PC-3 (cell line): ENCODE measurements at places on chromosomes 7 and 10. TPM values are rescaled to one million over a fixed set of nuclear protein-coding genes. Genes with fewer than 3 reads are reported as not detected.

DNA sequence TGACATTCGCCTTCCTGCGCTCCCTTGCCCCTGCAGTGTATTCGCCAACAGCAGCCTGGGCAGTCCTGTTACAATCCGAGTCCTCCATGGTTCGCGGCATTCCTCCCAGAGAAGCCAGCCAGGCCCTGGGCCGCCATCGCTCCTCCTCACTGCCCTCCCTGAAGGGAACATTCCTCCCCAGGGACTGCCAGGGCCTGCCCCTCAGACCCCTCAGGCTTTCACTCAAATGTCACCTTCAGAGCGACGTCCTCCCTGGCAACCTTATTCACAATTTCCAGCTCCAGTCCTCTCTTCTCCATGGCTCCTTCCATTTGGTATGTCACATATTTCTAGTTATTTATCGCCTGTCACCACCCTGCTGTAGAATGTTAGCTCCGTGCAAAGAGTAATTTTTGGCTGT is 17.4 kb downstream of the ADAMTS14 start:
- no peaks in the 10 kb centered on the region for H3K27me3 ChIP-seq
- no peak overlapping the region for H3K4me3 ChIP-seq
- no peaks in the 10 kb centered on the region for H3K36me3 ChIP-seq
- no peak for DNase-seq
- no peak overlapping the region for H3K27ac ChIP-seq
- no peaks in the 10 kb centered on the region for H3K4me1 ChIP-seq

The GPR22 gene
- not detected in 2 replicates for total RNA-seq

DNA sequence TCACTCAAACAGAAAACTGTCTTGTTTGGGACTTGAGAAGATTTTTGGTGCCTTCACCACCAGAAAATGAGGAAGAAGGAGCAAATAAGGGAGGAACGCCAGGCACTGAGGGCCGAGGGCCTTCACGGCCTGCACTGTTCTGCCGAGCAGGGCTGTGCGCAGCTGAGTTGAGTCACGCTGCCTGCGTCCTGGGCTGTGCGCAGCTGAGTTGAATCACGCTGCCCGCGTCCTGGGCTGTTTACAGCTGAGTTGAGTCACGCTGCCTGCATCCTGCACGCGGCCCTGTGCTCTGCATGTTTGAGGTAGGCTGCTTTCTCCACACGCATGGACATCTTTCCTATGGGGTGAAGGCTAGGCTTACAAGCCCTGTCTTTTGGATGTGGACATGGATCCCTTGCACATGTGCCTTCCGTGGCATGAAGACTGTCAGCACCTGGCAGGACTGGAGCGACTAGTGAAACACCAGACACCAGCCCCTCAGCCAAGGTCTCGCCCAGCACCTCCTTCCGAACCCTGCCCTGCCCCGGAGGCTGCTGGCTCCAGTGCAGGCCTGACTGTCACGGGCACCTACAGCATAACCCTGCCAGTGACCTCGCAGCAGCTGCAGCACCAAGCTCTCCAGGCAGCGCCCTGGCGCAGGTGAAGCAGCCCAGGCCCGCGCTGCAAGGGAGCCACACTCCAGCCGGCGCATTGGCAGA is 96.7 kb downstream of the HTR5A start:
- peak; percentile 68 for DNase-seq
- H3K27me3 ChIP-seq, result peaks cover 49% of the 10 kb centered on the region
- H3K27ac ChIP-seq, result no peak overlapping the region
- H3K4me3 ChIP-seq, result no peak overlapping the region
- H3K4me1 ChIP-seq, result peaks cover 4% of the 10 kb centered on the region; the same call in 1 of the 2 replicates

- H3K4me3 ChIP-seq, result no peak overlapping the region
- H3K4me1 ChIP-seq, result peaks cover 38% of the 10 kb centered on the region
- H3K27ac ChIP-seq, result no peak overlapping the region
- H3K36me3 ChIP-seq, result no peaks in the 10 kb centered on the region
Observed at GRCh38 chr10:22597138-22597537, 117.2 kb downstream of the PIP4K2A start.

DNA sequence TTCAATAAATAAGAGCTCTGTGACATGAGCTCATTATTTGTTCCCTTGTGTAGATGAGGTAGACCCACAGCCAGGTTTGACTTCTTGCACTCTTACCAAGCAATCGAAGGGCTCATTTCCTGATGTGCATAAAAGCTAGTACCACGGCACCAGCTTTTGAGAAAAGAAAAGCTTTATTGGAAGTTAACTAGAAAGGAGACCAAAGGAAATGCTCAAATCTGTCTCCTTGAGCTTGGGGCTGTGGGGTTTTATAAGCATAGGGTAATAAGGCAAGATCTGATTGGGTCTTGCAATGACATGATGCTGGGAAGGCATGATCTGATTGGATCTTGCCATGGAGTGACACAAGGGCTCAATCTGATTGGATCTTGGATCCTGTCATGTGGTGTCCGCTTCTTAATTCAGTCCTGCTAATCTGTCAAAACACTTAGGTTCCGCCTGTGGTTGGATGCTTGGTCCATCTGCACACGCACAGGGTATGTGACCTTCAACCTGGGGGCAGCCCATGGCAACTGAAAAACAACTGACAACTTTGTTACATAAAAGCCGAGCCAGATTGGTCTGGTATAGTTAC is 47.8 kb upstream of the FRMD4A start:
- H3K4me3 ChIP-seq, result no peak overlapping the region
- H3K4me1 ChIP-seq, result no peaks in the 10 kb centered on the region
- H3K27ac ChIP-seq, result no peak overlapping the region
- DNase-seq, result no peak
- no peaks in the 10 kb centered on the region for H3K36me3 ChIP-seq
- H3K27me3 ChIP-seq, result no peaks in the 10 kb centered on the region; the same call in 1 of the 2 replicates

The CALML3 gene
- total RNA-seq, result not detected in 2 replicates

The FOXI2 gene
- not detected in 2 replicates for total RNA-seq

The LSM8 gene
- total RNA-seq, result 41.2 and 55.1 TPM in 2 replicates

DNA sequence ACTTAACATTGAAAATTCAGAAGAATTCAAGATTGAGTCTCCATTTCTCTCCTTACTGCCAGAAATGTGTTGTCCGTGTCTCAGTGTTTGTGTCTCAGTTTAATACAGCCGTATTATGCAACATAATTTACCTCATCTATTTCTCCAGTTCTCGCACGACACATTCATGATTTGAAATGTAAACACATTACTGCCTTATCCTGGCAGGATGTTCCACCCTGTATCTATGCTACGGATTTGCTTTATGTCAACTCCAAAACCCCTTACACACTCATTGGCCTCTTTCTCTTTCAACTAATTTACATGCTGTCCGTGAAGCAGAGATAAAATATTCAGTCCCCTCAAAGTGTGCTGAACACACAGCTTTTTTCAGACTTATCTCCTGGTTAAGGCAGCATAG is 653.7 kb upstream of the SEMA3D start:
- H3K4me3 ChIP-seq, result no peak overlapping the region
- H3K27ac ChIP-seq, result no peak overlapping the region
- no peaks in the 10 kb centered on the region for H3K36me3 ChIP-seq
- no peaks in the 10 kb centered on the region for H3K4me1 ChIP-seq
- H3K27me3 ChIP-seq, result 0 out of 2 replicates have a peak, but pooled peaks cover 7% of the 10 kb centered on the region
- no peak for DNase-seq

- no peak for DNase-seq
- H3K27me3 ChIP-seq, result no peaks in the 10 kb centered on the region
- H3K27ac ChIP-seq, result no peak overlapping the region
- H3K4me3 ChIP-seq, result no peak overlapping the region
Observed at GRCh38 chr7:102303669-102304422, 17.2 kb downstream of the SH2B2 start.

The EN2 gene
- 2.3 and 2.4 TPM in 2 replicates for total RNA-seq

The ENTPD1 gene
- not detected in 2 replicates for total RNA-seq

DNA sequence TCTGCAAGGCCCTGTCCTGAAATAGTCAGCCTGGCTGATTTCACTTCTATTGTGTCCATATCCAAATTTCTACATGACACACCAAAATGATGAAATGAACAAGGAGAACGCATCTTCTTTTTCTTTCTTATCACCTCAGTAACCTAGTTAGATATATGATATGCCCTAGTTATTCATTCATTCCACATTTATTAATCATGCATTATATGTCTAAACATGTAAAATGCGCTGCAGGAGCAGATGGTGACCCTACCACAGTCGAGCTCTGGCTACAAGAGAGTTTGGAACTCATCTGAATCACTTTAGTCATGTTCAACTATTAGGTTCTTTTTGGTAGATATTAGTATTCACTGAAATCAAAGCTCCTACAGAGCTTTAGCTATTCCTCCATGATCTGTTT is 31.8 kb upstream of the VPS41 start:
- H3K27me3 ChIP-seq, result peaks cover 79% of the 10 kb centered on the region
- DNase-seq, result no peak
- no peaks in the 10 kb centered on the region for H3K36me3 ChIP-seq
- H3K27ac ChIP-seq, result no peak overlapping the region
- H3K4me3 ChIP-seq, result no peak overlapping the region
- H3K4me1 ChIP-seq, result no peaks in the 10 kb centered on the region

DNA sequence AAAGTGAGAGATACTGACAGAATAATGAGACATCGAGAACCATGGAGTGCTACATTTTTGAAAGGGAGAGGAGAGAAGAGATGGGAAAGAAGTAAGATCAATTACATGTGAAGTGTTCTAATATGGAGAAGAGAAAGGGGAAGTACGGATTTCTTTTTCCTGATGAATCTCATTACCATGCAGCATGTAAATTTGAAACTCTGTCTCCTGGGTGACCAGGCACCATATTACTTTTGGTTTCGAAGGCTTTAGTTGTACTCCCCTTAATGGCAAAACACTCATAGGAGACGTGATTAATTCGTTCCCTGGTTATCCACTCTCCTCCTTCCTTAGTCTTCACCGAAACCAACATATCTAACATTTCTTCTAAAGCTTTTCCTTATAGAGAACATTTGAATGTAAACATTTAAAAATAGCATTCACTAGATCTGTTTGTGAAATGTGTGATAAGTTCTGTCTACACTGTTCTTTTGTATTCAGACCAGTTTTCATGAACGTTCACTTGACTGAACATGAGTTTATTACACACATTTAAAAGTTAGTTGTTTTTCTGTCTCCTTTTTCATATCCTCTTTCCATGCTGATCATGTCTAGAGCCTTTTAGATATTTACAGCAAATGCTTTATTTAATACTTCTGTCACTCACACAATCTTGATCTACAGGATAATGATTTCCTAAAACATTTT is 80.2 kb upstream of the MSRB2 start:
- no peaks in the 10 kb centered on the region for H3K36me3 ChIP-seq
- H3K4me3 ChIP-seq, result no peak overlapping the region
- DNase-seq, result no peak
- no peaks in the 10 kb centered on the region for H3K4me1 ChIP-seq
- H3K27ac ChIP-seq, result no peak overlapping the region

The CDC14C gene
- total RNA-seq, result not detected in 2 replicates

The PRKG1 gene
- total RNA-seq, result 6.3 and 7.4 TPM in 2 replicates

DNA sequence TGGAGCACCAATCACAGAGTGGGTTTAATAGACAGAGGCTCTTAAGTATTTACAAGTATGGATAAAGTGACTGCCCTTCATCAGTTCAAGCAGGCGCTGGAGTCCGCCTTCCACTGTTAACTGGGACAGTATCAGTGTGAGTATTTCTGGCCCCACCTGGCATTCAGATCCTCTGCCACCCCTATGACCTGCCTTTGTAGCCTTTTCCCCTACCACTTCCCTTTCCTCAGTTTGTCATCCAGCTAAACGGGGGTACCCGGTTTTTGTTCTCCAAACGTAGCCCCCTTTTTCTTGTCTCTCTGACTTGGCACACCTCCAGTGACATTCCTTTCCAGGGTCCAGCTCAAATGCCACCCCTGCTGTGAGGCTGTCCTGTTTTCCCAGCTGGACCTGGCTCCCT is 134.4 kb downstream of the SNX10 start:
- no peaks in the 10 kb centered on the region for H3K27me3 ChIP-seq
- H3K4me3 ChIP-seq, result no peak overlapping the region
- H3K4me1 ChIP-seq, result peaks cover 13% of the 10 kb centered on the region

- H3K4me1 ChIP-seq, result no peaks in the 10 kb centered on the region
- no peaks in the 10 kb centered on the region for H3K36me3 ChIP-seq
- H3K27me3 ChIP-seq, result no peaks in the 10 kb centered on the region
- H3K4me3 ChIP-seq, result no peak overlapping the region
- no peak for DNase-seq
Observed at GRCh38 chr7:37310327-37311080, 138.2 kb downstream of the ELMO1 start.

The HUS1 gene
- 15.3 and 23.2 TPM in 2 replicates for total RNA-seq

The THSD7A gene
- total RNA-seq, result 0.04 and 0.06 TPM in 2 replicates

- no peaks in the 10 kb centered on the region for H3K27me3 ChIP-seq
- H3K36me3 ChIP-seq, result peaks cover 7% of the 10 kb centered on the region
- H3K27ac ChIP-seq, result peak overlapping the region; percentile 71
- peaks cover 9% of the 10 kb centered on the region for H3K4me1 ChIP-seq
- H3K4me3 ChIP-seq, result no peak overlapping the region
Observed at GRCh38 chr7:105487579-105488571, 34.2 kb downstream of the PUS7 start.

The OR2A1 gene
- 0.40 TPM in 1 of 2 replicates, not detected in the other for total RNA-seq

DNA sequence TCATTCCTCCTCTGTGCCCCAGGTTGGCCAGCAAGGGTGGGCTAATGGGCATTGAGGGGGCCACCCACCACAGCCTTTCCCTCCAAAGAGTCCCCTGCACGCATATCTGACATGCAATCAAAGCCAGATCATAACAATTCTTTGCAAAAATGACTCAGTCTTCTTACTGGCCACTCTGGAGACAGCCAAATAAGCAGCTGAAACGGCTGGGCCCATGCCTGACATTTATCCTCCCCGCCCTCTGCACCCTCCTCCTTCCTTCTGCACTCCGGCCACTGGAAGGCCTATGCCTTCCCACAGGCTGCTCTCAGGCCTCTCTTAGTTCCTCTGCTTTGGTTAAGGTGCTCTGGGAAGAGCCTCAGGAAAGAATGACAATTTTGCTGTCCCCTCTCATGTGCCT is 29.2 kb upstream of the NPFFR1 start:
- no peaks in the 10 kb centered on the region for H3K27me3 ChIP-seq
- no peak for DNase-seq
- no peak overlapping the region for H3K27ac ChIP-seq
- no peak overlapping the region for H3K4me3 ChIP-seq
- no peaks in the 10 kb centered on the region for H3K4me1 ChIP-seq

- no peaks in the 10 kb centered on the region; the same call in 1 of the 2 replicates for H3K36me3 ChIP-seq
- no peaks in the 10 kb centered on the region for H3K27me3 ChIP-seq
- peak overlapping the region; percentile 98 for H3K27ac ChIP-seq
- H3K4me1 ChIP-seq, result peaks cover 53% of the 10 kb centered on the region
- no peak overlapping the region for H3K4me3 ChIP-seq
Observed at GRCh38 chr7:80923211-80923612, 4.4 kb upstream of the SEMA3C start.

The PDE6C gene
- not detected in 2 replicates for total RNA-seq

The CFAP70 gene
- 0.73 and 0.92 TPM in 2 replicates for total RNA-seq

DNA sequence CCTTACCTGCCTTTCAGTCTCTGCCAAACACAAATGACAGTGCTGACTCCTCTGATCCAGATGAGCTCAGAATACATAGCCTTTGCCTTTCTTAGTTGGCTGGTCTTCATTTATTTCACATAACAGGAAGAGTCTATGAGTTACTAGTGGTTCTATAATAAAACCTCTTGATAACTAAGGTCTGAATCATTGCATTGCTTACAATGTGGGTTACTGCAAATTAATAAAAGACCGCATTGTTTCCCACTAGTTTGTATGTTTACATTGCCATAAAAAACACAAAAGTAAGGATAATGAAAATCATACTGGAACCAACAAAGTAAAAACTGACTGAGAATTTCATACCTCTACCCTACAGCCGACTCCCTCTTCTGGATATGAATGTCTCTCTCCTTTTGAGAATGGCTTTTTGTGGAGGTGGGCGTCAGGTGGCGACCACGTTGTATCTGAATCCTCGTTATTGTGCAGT is 62.0 kb upstream of the AKR1E2 start:
- H3K27me3 ChIP-seq, result no peaks in the 10 kb centered on the region
- peaks cover 70% of the 10 kb centered on the region for H3K4me1 ChIP-seq
- peak overlapping the region; percentile 67 for H3K4me3 ChIP-seq
- H3K36me3 ChIP-seq, result peaks cover 6% of the 10 kb centered on the region; the same call in 1 of the 2 replicates
- peak overlapping the region; percentile 99 for H3K27ac ChIP-seq
